Left kidney (tissue), 8 donors: ENCODE measurements at places on chromosomes 12 and 14.

GRCh38 chr14:91253795-91254323, 9.4 kb upstream of the GPR68 start:
- no peak for DNase-seq

- peak; percentile 65 for DNase-seq
Measured at GRCh38 chr12:94750864-94751263, 100.5 kb upstream of the TMCC3 start.

- DNase-seq = no peak
Measured at GRCh38 chr12:127411166-127411915, 855.6 kb upstream of the TMEM132C start.

GRCh38 chr12:132204063-132204792, 60.0 kb downstream of the NOC4L start:
- DNase-seq = no peak

- no peak for DNase-seq
Measured at GRCh38 chr12:53579545-53579955, 46.6 kb downstream of the ATF7 start.

DNA sequence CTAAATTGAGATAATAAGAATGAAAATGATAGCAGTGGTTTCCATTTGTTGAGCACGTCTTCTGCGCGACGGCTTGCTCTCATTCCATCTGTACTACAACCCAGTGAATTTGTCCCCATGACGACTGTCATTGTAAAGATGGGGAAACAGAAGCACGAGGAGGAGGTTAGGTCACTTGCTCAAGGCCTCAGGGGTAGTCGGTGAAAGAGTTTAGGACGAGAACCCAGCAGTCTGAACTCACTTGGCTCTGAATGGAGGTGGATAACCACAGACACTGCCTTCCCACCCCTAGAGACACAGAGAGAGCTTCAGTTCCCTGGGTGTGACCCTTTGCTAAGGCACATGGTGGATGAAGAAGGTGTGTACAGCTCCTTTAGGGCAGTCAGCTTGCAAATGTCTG, 30.9 kb upstream of the PLEKHG3 start:
- DNase-seq = no peak

DNA sequence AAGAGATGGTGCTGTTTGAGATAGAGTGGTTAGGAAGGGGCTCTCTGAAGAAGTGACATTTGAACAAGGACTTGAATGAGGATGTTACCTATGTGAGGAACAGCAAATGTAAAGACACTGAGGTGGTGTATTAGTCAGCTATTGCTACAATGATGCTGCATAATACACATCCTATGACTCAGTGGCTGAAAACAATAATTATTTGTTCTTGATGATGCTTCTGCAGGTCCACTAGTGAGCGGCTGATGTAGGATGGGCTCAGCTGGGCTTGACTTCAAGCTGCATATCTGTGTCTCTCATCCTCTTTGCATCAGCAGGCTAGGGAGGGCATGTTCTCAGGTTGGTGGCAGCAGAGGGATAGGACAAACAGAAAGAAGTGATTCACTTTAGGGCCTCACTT, 21.4 kb upstream of the CLMN start:
- DNase-seq = no peak

- no peak for DNase-seq
Measured at GRCh38 chr12:2332236-2332635, 279.4 kb downstream of the CACNA1C start.

DNA sequence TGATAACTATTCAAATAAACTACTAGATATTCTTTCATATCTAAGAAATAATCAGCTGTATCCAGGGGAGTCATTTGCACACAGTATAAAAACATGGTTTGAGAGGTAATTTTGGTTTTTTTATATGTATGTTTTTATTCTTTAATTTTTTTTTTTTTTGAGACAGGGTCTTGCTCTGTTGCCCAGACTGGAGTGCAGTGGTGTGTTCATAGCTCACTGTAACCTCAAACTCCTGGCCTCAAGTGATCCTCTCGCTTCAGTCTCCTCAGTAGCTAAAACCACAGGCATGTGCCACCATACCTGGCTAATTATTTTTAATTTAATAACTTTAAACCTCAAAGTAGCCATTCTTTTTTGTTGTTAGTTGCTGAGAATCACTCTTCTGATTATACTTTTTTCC, 1.8 kb downstream of the PRORP start:
- DNase-seq = no peak

DNA sequence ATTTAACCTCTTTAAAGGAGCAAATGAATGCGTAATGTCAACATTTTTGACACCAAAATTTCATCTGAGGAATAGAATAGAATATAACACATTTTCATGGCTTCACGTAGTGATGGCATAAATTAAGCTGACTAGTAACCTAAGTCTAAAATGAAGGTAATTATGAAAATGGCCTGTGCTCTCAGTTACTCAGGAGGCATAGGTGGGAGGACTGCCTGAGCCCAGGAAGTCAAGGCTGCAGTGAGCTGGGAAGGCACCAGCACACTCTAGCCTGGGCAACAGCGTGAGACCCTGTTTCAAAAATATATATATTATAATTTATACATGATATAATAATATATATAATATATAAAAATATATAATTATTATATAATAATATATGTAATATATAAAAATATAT, 383.2 kb upstream of the ATP2B1 start:
- no peak for DNase-seq

GRCh38 chr12:3236345-3237187, 159.4 kb downstream of the TSPAN9 start:
- no peak for DNase-seq

DNA sequence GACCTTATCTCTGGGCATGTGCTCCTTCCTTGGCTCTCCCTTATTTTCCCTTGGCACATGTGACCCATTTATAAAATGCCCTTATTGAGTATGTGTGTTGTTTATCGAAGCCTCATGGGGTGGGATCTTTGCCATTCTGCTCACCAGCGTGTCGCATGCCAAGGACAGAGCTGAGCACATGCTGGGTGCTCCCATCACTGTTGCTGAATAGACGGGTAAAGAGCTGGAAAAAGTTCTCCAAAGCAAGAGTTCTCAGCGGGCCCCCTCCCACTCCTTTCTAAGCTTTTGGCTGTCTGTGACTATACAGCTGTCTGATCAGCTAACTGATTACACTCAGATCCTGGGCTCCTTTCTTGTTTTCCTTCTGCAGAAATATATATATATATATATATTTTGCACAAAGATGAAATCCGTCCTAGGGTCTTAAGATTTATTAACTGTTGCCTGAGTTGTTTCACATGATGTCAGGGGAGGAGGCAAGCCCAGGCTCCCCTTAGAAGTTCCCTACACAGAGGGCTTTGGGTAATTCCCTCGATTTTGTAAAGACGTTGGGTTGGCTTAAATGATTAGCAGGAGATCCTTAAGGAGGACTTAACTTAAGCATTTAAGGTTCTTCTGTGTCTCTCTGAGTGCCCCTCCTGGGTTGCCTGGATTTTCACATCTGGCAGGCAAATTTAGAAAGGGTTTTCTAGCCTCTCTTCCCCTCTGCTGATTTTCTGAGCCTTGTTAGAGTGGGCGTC, 71.6 kb downstream of the TMEM132C start:
- no peak for DNase-seq
